SHP77 (cell line): ENCODE measurements at places on chromosomes 4 and X.

DNA sequence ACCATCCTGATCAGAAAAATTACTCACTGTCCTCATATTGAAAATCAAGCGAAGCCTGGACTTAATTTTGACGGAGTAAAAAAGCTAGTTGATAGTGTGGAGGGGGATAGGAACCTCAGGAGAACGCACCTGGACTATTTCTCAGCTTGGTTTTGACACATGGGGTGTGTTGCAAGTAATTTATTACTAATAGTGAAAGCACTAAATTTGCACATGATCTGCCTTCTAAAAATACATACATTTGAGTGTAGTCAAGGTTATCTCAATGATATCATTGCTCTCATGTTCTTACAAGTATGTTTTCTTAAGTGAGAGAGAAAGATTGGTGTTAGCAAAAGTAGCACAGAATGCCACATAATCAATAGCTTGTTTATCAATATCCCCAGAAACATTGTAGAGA, 29.5 kb downstream of the LRIT3 start:
- no peak for DNase-seq

DNA sequence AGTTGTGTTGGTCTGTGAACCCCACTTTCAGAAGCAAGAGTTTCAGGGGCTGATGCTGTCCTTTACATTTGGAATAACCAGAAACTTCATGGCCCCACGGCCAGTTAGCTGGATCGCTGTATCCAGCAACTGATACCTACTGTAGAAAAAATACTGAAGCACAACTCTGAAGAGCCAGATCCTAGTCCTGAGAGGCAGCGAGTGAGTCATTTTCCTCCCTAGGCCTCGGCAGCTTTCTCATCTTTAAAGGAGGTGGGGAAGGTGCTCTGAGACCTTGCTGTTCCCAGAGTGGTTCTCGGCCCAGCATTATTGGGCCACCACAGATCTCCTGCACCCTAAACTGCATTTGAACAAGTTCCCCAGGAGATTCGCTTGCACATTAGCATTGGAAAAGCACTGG, 63.2 kb downstream of the NHS start:
- DNase-seq: no peak

- DNase-seq: no peak
Measured at GRCh38 chrX:18206657-18207056, 14.0 kb downstream of the BEND2 start.

DNA sequence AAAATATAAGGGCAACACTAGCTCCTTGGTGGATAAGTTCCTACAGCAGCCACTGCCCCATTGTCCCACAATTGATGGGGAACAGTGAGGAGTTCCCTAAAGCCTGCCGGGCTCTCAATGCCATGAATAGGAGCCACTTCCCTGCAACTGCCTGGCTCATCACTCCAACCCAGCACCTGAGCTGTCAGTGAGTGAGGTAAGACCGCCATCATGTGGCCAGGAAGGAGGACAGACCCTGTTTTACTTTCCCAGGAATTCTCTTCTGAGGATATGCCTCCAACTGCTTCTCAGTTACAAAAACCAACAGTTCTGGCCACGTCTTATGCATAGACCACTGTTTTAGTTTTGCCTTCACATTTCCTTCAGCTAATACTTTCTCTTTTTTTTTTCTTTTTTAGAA, 45.5 kb downstream of the SRPX start:
- DNase-seq: peak; percentile 10

- DNase-seq: no peak
Measured at GRCh38 chrX:112025753-112026152, 56.8 kb downstream of the TRPC5 start.

DNA sequence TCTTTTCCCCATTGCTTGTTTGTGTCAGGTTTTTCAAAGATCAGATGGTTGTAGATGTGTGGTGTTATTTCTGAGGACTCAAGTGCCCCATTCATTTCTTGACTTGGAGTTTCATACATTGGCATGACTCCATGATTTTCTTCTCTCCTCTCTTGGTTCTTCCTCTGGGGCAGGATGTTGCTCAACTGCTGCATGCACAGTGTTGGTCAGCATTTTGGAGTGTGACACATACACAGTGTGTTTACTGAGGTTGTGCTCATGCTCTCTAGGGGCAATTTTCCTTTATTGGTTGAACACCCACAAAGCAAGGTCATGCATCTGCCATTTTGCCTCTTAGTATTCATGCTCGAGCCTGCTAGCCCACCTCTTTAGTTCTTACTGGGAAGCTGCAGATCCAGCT, 1993.8 kb downstream of the ARAP2 start:
- DNase-seq: no peak

- DNase-seq: no peak
Measured at GRCh38 chrX:31499109-31499508, 427.3 kb upstream of the FTHL17 start.

DNA sequence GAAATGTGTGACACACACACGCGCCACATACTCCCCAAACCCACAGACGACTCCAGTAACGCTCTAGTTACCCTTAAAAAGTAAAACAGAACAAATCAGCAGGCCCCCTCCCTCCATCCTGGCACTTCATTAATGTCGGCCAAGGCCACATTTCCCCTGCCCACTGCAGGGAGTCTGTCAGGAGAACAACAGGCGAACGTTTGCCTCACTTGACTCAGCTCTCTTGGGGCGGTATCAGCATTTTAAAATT, 671 bp upstream of the FHIP1A start:
- no peak for DNase-seq

- DNase-seq: no peak
Measured at GRCh38 chr4:185585211-185585610, 49.9 kb upstream of the PDLIM3 start.

- no peak for DNase-seq
Measured at GRCh38 chrX:41870719-41871151, 52.6 kb downstream of the CASK start.

GRCh38 chrX:3461397-3462165, 115.1 kb upstream of the MXRA5 start:
- DNase-seq: no peak

- no peak for DNase-seq
Measured at GRCh38 chrX:7950865-7951264, 23.7 kb upstream of the PNPLA4 start.

DNA sequence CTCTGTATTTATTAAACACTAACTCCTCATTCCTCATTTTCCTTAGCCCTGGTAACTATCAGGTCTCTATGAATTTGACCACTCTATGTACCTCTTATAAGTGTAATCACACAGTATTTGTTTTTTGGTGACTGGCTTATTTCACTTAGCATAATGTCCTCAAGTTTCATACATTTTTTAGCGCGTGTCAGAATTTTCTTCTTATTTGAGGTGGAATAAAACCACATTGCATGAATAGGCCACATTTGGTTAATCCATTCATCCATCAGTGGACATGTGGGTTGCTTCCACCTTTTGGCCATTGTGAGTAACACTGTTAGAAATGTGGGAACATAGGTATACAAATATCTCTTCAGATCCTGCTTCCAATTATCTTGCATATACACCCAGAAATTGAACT, 341.2 kb upstream of the BOD1L1 start:
- no peak for DNase-seq

DNA sequence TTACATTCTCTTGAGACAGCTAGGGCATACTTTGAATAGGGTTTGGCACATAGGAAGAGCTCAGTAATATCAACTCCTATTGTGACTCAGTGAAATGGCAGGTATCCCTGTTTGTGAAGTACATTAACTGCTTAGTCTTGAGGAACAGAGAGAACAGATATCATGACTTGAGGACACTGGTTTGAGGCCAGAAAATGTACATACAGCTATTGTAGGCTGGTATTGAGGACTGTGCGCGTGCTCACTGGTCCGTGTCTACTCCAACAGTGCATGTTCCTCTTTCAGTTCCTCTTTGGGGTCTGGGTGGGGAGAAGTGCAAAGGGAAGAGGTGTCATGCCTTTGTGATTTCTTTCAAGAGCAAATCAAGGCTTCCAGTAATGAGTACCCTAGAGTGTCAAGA, 34.6 kb upstream of the TBC1D9 start:
- DNase-seq: no peak

- no peak for DNase-seq
Measured at GRCh38 chrX:136839196-136839595, 41.3 kb downstream of the RBMX start.

DNA sequence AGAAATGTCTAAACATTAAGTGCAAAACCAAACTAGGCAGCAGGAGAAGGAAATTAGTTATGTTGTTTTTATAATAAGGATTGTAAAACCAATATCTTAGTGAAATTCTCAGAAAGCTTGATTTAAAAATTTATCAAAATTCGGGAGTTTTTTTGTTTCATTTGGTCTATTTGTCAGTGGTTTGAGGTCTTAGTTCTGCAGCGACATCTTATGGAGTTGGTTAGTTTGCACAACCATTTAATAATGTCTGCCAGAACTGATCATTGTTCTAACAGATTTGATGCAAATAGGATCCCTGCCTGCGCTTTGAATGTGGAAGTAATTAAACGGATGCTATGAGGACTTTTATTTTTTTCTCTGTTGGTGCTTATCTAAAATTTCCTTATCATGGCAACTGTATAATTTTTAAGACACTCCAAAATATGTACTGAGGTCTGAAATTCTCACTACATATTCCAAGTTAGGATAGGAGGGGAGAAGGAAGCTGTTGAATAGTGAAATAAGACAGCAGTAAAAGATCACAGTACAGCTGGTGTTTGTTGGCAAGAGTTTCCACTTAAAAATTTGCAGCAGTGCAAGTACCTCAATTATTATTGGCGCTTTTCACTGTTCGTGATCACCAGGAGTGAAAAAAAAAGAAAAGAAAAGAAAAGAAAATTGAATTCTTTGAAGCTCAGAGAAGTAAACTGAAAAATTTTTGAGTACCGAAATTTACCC, 2521.4 kb downstream of the ARAP2 start:
- DNase-seq: no peak
